ENCODE measurements at places on chromosomes 11 and 22. TPM values are rescaled to one million over a fixed set of nuclear protein-coding genes. Genes with fewer than 3 reads are reported as not detected.

- DNase-seq: no peak
Measured at GRCh38 chr22:28254396-28254795, 335.3 kb upstream of the PITPNB start.

GRCh38 chr22:38172832-38173640, 8.6 kb downstream of the PLA2G6 start:
- peak; percentile 44 for DNase-seq

DNA sequence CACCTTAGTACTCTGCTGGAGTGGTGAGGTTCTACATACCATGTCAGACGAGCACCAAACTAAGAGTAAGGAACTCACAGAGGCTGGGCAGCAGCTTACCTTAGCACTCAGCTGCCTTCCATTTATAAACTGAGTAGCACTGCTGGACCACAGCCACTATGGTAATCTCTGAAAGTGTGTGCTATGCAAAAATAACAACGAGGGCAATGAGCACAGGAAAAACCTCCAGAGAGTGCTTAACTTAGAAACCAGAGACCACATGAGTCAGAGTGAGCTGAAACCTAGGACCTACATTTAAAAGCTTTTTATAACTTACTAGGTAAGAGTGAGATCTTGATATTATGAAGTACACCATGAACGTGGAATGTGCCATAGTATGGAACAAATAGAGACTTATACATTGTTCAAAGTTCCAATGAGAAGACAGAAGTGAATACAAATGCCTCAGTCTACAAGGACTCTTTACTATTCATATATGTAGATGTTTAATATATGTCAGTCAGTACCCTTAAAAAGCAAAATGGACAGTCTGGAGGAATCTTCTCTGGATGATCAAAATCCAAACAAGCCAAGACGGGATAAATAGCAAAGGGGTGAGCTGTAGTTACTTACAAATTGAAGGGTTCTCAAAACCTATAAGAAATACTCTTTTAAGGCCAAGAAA, 17.2 kb upstream of the CD59 start:
- peak; percentile 39 for DNase-seq

The IL18 gene
- 68.3 TPM for total RNA-seq

The TRPM5 gene
- not detected for total RNA-seq

The GLYAT gene
- not detected for total RNA-seq

The GGTLC3 gene
- not detected for total RNA-seq

The POU2AF3 gene
- not detected for total RNA-seq

The GDPD4 gene
- total RNA-seq: not detected

GRCh38 chr11:39011797-39012196, 2413.8 kb upstream of the RAG2 start:
- no peak for DNase-seq

DNA sequence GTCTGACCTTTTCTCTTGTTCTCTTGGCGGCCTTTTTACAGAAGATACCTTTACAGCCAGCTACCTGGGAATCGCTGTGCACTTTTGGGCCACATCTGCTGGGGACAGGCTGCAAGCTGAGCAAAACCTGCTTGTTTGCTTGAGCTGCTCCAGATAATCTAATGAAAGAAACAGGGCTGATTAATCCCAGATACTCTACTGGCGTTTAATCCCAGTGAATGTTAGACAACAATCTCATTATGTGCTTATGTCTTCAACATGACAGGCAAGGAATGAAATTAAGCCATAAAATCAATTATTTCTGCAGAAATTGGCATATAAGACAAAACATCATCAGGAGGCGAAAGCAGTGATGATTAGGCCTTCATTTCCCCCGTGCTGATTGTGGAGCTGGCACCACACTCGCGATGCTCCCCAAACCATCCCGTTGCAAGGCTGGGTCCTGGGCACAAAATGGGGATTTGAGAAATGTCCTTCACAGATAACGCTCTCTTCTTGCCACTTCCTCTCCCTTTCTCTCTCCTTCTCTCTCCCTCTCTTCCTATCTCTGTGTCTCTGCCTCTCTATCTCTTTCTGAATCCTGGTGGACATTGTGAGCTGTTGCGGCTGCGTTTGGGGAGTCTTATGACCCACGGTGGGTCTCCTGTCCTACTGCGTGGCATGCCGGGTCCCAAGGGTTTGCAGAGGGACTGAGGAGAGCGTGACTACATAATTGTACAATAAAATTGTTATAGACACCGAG, 1053.8 kb downstream of the TBC1D22A start:
- DNase-seq: no peak
